ENCODE measurements at places on chromosomes 3 and 15.
A peak's percentile ranks its signal among the peaks of the same experiment; 100 is the strongest.

GRCh38 chr3:24756101-24756888 lies 261.6 kb upstream of the THRB start:
- DNase-seq = no peak

GRCh38 chr15:39362821-39363561 lies 217.9 kb upstream of the THBS1 start:
- no peak for DNase-seq

DNA sequence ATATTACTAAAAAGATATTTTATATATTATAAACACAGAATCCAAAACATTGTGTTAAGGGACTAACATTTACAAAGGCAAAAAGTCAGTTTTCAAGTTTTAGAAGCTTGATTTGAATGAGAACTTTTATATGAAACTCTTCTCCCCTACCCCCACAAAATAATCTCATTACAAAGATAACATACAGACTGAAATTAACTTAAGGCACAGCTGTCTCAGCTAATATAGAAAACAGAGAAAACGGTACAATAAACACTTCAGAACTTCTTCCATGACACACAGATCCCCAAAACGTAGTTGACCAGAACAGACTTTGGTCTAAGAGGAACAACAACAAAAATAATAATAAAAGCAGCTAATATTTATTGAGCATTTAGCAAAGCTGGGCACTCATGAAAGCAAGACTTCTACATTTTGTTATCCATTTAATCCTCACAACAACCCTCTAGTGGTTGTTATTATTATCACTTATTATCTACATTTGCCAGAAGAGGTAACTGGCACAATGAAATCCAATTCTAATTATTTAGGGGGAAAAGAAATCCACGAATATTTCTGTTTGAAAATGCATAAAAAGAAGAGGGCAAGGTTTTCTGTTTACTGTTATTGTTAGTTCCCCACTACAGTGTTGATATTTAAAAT lies 68.1 kb downstream of the PFN2 start:
- DNase-seq = no peak

DNA sequence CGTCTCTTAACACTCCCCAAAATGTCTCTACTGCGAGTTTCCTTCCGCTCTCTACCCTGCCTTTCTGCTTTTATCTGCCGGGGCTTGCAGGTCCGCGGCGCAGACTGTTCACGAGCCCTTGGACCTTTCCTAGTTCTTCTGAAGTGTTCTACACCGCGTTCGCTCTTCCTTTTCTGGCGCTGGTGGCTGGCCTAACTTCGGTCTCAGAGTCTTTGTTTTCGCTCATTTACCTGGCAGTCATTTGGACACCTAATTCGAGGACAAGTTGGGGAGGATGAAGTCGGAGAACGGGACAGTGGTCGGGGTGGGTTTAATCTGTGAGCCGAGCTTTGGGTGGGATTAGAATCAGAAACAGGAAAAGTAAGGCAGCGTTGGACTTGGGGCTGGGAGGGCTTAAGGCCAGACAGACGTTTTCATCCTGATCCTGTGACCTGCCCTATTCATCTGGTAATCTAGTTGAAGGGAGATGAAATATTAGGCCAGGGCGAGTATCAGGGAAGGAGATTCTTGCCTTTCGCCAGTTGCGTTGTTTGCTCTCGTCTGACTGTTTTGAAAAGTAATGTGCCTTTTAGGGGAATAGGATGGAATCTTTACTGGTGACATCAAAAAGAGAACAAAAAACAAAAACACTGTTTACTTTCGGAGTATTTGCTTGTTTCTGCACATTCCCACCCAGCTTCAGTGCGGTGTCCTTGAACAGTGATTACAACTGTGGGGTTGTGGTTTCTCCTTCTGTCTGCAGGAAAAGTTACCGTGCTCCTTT lies 1.8 kb downstream of the DIPK2A start:
- no peak for DNase-seq

DNA sequence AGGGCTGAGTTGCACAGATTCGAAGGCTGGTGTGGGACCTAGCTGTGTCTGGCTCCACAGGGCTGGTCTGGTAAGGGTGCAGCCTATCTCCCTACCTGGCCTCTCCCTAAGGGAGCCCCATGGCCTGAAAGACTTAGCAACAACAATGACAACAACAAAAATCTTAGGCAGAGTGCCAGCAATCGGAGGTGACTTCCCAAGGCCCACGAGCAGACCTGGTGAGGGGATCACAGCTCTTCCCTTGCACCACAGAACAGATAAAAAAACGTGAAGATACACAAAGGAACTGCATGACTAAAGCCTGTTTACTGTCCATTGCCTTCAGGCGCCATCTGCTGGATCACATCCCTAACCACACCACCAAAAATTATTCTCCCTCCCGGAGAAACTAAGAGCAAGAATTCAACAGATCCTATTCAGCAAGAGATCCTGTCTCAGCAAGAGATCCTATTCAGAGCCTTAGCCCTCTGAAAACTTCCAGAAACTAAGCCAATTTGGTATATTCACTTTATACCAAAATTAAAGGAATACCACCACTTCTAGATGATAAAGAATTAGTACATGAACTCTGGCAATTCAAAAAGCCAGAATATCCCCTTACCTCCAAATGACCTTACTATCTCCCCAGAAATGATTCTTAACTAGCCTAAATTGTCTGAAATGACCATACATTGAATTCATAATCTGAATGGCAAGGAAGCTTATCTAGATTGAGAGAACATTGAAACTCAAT lies 24.1 kb upstream of the OR5K4 start:
- peak; percentile 4 for DNase-seq

GRCh38 chr15:74007820-74008371 lies 13.4 kb downstream of the PML start:
- no peak for DNase-seq

GRCh38 chr3:106268696-106269095 lies 399.9 kb upstream of the CBLB start:
- no peak for DNase-seq

DNA sequence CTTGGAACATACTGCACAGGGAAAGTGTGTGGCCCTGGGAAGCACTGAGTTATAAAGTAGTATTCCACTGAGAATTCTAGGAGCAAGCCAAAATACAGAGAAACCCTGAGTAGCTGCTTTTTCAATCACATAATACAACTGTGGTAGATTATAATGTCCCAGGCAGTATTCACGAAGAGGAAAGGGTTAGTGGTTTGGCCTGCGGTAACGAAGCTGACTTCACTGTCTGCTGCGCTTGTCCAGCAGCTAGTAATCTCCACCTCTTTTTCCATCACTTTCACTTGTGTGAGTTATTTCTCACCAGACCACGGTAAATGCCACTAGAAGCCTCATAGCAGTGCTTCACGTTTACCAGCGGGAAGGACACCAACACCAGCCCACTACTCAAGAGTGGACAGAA lies 34.4 kb downstream of the RPL39L start:
- no peak for DNase-seq

- DNase-seq = no peak
Observed at GRCh38 chr3:179957264-179957845, 79.4 kb downstream of the PEX5L start.

DNA sequence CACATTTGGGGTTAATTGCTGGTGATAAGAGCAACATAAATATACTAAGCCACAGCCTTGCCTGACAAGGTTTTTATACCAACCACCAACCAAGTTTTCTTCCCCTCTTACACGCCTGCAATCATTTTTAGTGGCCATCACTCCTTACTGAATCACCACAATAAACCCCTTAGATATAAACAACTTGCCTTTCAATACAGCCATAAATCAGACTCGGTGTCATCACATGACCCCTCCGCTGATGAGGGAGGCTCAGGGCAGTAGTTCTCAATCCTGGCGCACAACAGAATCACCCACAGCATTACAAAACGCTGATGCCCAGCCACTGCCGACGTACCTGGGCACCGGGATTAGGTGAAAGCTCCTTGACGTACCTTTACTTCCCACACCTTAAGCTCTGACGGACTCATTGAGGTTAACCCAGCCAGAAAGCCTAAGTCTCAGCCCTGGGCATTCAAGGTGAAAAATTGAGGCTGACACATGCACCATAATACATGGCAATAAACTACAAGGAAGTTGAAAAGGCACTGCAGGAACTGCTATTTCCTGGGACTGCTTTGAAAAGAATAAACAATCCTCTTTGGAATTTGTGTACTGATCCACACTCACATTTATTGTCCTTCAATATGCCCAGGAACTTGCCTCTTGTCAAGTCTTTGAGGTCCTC lies 17.1 kb downstream of the ADCY5 start:
- DNase-seq = no peak

DNA sequence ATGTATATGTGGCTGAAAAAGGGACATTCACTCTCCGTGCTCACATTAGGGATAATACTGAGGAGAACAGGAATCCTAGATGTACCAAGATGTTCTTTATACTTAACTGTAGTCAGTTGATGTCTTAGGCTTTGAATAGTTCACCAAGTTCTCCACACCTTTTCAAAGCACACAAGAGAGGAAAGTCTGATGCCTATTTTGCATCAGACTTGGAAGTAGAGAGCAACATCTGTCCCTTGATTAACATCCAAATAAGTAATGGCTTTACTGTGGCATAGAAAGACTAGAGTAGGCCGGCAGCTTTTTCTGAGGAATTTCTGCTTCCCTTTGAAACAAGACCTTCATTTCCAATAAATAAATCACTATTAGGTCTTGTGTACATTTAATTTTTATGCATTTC lies 34.0 kb downstream of the PIGB start:
- DNase-seq = no peak

- DNase-seq = no peak
Observed at GRCh38 chr15:60313906-60314305, 83.9 kb downstream of the ANXA2 start.

DNA sequence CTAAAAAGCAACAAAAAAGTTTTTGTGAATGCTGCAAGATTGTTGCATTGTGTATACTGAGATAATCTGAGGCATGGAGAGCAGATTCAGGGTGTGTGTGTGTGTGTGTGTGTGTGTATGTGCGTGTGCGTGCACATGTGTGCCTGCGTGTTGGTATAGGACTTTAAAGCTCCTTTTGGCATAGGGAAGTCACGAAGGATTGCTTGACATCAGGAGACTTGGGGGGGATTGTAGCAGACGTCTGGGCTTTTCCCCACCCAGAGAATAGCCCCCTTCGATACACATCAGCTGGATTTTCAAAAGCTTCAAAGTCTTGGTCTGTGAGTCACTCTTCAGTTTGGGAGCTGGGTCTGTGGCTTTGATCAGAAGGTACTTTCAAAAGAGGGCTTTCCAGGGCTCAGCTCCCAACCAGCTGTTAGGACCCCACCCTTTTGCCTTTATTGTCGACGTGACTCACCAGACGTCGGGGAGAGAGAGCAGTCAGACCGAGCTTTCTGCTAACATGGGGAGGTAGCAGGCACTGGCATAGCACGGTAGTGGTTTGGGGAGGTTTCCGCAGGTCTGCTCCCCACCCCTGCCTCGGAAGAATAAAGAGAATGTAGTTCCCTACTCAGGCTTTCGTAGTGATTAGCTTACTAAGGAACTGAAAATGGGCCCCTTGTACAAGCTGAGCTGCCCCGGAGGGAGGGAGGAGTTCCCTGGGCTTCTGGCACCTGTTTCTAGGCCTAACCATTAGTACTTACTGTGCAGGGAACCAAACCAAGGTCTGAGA lies 4.7 kb downstream of the BHLHE40 start:
- DNase-seq = peak; percentile 30

- DNase-seq = no peak
Observed at GRCh38 chr15:23422946-23423708, 23.9 kb downstream of the GOLGA6L2 start.

GRCh38 chr3:187291512-187292132 lies at the start of gene MASP1:
Gene MASP1, minus strand, starts transcription at chr3:187291737. Its CDS starts 105 bp downstream, at chr3:187291632.
- no peak for DNase-seq

DNA sequence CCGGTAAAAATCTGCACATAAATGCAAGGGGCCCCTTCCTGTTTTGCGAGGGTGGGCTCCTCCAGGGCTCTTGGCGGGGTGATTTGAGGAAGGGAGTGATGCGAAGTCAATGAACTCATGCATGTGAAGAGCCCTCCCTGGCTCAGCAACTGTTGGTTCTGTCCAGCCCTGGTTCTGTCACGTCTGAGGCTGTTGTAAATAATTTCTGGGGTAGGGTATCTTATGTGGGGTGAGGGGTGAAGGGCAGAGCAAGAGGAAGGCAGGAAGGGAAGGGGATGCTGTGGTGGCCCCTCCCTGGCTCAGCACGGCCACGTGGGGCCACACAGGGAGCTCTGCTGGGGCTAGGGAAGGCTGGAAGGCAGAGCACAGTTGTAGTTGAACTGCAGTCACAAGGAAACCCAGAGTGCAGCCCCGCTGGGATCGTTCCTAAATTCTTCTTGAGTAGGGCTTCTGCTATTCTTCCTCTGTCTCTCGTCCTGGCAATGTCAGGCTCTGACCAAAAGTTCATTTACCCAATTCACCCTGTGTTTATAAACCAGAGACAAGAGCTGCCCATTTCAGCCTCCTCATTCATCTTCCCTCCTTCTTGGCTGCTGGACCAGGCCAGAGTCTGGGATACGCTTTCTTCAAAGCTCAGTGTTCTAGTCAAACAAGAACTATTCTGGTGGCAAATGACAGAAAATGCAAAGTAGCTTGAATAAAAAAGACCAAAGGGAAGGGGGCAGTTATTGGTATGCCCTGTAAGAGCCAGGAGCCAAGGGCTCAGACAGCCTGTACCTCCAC lies 14.8 kb upstream of the TOPBP1 start:
- DNase-seq = no peak

DNA sequence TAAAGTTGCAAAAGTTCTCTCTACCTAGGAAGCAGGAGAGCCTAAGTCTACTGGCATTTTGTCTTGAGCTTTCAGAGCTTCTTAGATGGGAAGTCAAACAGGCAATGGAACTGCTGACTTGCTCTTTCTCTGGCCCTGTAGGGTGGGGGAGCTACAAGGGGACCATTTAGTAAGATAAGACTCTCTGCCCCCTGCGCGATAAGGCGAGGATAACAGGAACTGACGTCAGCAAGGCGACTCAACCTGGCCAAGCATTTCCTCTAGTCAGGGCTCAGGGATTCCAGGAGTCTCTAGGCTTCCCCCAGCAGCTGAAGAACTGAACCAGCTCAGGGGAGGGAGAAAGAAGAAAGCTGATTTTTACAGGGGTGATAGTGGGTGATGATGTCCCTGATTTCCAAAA lies 5.8 kb downstream of the RARB start:
- DNase-seq = no peak

DNA sequence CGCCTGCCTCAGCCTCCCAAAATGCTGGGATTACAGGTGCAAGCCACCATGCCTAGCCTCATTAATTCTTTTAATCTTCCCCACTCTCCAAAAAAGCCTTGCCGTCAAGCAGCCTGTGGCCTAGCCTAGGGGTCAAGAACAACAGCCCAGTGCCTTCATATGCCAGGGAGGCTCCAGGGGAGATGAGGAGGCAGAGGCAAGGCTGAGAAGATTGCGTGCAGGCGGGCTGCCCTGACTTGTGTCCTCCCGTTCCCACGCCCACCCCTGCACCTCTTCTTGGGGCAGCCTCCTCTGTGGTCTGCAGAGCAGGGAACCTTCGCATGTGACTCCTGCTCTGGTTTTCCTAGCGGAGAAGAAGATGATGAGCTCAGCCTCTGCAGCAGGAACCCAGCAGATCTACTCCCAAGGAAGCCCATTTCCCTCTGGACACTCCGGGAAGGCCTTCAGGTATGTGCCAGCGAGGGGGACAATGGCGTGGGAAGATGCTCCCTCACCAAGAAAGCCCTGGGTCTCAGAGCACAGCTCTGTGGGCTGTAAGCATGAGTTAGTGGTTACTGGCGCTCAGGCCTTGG lies 118.5 kb upstream of the ABHD17C start:
- DNase-seq = no peak

- no peak for DNase-seq
Observed at GRCh38 chr3:192516820-192517219, 210.5 kb downstream of the FGF12 start.
